ENCODE measurements at places on chromosomes 11 and 22. TPM values are rescaled to one million over a fixed set of nuclear protein-coding genes. Genes with fewer than 3 reads are reported as not detected.
A peak's percentile ranks its signal among the peaks of the same experiment; 100 is the strongest.

- no peak for DNase-seq
These were observed 64.3 kb downstream of the SMIM38 start for GRCh38 chr11:69219991-69220390.

Gene KREMEN1
- 9.0 TPM for polyA plus RNA-seq

DNA sequence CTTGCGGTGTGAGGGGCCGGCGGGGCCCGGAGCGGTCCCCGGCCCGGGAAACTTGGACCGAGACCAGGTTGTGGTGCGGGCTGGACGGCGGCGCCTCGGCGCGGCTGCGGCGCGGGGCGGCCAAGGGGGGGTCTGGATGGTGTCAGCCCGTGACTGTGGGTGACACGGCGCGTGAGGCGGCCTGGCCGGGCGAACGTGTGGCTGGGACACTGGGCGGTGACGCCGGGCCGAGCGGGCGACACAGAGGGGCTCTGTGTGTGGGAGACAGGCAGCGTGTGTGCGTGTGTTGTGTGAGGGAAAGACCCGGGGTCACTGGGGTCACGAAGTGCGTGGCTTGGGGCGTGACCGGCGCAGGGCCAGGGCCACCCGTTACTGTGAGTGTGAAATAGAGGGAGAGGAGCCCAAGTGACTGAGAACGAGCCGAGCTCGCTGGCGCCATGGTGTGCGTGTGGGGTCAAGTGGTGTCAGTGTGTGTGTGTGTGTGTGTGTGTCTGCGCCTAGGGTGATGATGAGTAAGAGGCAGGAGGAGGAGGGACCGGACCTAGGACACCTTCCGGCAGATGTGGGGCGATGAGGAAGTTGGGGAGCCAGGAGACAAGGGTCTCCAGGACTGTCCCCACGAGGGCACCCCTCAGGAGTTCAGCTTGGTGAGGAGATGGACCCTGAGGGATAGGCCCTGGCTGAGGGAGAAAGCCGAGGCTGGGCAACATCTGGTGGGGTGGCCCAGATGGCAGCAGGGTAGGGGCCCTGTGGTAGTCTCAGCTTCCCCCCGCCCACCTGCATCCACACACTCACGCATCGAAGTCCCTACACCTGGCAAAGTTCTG is 817 bp downstream of the RELT start:
- DNase-seq, result peak; percentile 75

GRCh38 chr11:86140334-86140990 is 71.6 kb upstream of the PICALM start:
- DNase-seq, result no peak

- DNase-seq, result no peak
These were observed 21.4 kb downstream of the GTPBP1 start for GRCh38 chr22:38727123-38727522.

DNA sequence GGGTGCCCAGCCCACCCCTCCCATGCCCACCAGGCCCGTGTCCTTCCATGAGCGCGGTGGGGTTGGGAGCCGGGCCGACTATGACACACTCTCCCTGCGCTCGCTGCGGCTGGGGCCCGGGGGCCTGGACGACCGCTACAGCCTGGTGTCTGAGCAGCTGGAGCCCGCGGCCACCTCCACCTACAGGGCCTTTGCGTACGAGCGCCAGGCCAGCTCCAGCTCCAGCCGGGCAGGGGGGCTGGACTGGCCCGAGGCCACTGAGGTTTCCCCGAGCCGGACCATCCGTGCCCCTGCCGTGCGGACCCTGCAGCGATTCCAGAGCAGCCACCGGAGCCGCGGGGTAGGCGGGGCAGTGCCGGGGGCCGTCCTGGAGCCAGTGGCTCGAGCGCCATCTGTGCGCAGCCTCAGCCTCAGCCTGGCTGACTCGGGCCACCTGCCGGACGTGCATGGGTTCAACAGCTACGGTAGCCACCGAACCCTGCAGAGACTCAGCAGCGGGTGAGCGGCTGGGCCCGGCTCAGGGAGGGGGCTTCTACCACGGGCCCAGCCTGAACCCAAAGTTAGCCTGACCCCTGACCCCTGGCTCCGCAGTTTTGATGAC is 3.0 kb downstream of the PKP3 start:
- no peak for DNase-seq

Gene SART1
- polyA plus RNA-seq, result 37.5 TPM

DNA sequence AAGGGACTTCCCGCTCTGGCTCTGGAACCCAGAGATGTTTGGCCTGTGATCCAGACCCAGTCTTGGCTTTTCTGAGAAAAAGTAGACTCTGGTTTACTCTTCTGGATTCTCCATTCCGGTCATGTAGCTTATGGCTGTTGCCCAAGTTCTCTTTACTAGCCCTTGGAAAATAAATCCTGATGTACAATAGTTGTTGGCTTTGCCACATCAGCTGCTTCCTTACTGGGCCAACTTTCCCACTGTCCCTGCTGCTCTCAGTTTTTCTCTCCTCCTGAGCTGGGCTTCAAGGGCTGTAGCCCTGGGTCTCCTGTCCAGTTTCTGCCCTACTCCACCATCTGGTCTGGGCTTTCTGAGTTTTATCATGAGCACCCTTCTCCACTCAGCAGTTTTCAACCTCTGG is 12.5 kb downstream of the PATZ1 start:
- no peak for DNase-seq

Gene CCDC15
- polyA plus RNA-seq, result 0.97 TPM

- no peak for DNase-seq
These were observed 29.2 kb downstream of the NADSYN1 start for GRCh38 chr11:71482216-71482615.

DNA sequence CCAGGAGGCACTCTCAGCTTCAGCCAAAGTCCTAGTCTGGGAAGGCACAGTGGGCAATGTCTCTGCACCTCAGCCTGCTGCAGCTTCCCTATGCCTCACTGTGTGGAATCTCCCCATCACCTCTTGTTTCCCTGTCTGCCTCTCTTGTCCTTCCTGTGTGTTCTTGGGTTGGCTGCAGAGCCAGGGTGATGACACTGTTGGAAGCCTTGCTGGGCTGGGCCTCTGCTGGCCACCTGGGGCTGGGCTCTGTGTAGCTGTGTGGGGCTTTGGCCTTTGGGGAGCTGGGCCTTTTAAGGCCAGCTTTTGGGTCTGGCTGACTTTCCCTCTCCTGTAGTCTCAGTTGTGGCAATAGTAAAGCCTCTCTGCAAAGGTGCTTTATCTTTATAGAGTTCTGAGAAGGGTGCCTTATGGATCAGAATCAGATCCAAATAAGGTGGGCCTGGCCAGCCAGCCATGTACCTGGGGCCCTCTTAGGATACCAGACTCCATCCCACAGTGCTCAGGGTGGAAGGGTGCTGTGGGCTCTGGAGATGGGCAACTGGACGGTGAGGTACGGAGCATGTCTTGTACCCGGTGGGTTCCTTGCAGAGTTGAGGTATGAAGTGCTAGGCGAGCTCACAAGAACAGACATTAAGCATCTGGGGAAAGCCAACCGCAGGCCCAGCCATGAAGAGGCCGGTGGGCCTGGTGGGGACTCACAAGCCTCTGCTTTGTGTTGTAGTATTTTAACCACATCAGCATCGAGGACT is 10.3 kb upstream of the RANBP1 start:
- no peak for DNase-seq

Gene OR5L2
- not detected for polyA plus RNA-seq

DNA sequence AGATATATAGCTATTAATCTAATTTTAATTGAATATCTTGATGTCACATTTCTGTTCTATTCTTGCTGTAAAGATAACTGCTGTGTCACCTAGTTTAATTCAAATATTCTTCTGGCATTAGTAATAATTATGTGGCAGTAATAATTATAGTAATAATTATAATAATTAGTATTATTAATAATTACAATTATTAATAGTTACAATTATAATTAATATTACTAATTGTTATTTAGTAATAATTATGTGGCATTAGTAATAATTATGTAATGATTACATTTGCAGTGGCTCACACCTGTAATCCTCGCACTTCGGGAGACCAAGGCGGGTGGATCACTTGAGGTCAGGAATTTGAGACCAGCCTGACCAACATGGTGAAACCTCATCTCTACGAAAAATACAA is 1.6 kb upstream of the TRIM5 start:
- DNase-seq, result no peak

DNA sequence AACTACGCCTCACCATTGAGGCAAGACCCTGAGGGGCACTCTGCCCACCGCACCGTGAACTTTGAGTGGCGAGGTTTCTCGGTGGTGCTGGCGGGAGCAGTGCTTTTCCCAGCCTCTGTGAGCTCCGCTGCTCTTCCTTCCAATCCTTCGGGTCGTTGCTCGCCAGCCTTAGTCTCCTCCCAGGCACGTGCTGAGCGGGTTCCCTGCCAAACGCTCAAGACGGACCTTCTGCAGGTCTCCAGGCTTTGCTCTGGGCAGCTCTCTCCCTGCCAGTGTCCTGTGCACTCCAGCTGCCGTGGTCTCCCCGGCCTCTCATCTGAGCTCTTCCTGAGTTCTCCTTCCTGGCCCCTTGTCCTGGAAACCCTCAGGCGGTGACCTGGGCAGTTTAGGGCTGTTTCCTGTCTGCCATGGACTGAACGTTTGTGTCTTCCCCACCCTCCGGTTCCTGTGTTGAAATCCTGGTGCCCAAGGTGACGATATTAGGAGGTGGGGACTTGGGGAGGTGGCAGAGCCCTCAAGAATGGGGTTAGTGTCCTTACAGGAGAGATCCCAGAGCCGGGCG is 11.2 kb upstream of the MUC6 start:
- no peak for DNase-seq

Gene PIWIL4
- 2.0 TPM for polyA plus RNA-seq

Gene LDLRAD3
- polyA plus RNA-seq, result 12.2 TPM

Gene MB
- 0.64 TPM for polyA plus RNA-seq

Gene LDHAL6A
- 0.06 TPM for polyA plus RNA-seq

Gene PLEKHB1
- polyA plus RNA-seq, result 14.3 TPM

DNA sequence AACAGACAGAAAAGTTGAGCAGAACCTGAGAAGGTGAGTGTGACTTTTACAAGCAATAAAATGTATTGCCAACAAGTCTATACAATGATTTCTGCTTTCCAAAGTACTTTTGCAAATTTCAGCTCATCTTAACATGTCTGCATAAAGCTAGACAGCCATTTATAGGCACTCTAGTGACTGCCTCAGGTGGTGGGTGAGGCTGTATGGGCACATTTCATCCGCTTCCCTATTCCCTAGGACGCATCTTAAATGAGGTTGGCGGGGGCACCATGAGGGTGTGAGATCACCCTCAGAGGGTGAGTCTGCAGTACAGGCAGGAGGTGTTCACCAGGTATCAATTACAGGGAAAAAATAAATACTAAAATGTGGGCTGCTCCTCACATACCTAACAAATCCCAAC is 110.1 kb downstream of the ETS1 start:
- DNase-seq, result no peak

GRCh38 chr11:94112206-94112953 is 16.3 kb upstream of the PANX1 start:
- no peak for DNase-seq

DNA sequence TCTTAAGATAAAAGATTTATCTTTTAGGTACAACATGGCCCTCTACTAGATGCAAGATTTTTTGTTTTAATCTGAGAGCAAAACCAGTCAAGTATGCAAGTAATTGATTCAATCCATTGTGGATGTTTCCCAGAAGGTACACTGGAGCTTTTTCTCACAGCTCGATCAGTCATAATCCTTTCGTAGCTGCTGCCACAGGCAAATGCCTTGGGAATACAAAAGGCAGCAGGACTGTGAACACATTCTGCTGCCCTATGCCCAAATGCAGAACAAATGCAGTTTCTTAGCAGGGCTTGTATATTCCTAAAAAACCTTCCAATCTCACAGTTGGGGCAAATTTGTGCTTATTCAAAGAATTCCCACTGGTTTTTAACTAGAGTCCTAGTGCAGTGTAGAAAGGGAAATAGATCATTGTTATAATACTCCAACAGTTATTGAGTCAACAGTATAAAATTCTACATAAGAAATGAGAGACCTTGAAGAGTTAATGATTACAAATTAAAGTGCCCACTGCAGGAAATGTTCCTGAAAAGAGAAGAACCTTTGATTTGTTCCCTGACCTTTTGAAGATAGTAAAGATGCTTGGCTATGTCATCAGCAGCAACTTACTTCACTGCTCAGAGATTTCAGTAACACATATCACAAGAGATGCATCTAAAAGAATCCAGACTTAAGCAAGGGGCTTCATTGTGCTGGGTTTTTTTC is 14.1 kb downstream of the LPXN start:
- no peak for DNase-seq

Gene RASD2
- polyA plus RNA-seq, result 12.7 TPM

- no peak for DNase-seq
These were observed 32.4 kb downstream of the POU2F3 start for GRCh38 chr11:120272303-120272702.

All from hepatocyte (in vitro differentiated cells).